Activated gamma-delta T cell treated with anti-CD3 and anti-CD28 coated beads, Interleukin-2, amount 50 U/mL, for 16 hours (primary cell): ENCODE measurements at places on chromosomes 3 and 15.

DNA sequence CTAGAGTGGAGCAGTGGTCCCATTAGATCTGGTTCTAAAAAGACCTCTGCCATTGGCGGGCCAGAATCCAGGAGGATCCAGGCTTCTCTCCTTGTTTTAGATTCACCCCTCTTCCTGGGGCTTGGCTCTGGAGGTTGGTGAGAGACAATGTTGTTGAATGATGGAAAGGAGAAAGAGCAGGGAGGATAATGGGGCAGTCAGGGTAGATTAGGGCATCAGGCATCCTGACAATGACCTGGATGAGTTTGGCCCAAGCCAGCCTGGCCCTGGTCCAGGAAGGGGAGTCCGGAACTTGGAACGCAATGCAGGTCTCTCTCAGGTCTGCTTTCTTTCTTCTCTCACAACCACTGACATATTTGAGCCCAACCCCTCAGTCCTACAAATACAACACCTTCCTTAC is 260.1 kb upstream of the RASGRP1 start:
- DNase-seq, result no peak

- no peak for DNase-seq
Measured at GRCh38 chr3:167976516-167977361, 119.0 kb downstream of the GOLIM4 start.

GRCh38 chr3:116905794-116906193 is 196.2 kb downstream of the TUSC7 start:
- DNase-seq, result no peak

GRCh38 chr3:111807826-111808225 is 51.2 kb upstream of the PHLDB2 start:
- DNase-seq, result no peak

GRCh38 chr15:85406916-85407315 is 26.5 kb downstream of the AKAP13 start:
- DNase-seq, result no peak

GRCh38 chr3:105118905-105119304 is 247.8 kb upstream of the ALCAM start:
- no peak for DNase-seq

DNA sequence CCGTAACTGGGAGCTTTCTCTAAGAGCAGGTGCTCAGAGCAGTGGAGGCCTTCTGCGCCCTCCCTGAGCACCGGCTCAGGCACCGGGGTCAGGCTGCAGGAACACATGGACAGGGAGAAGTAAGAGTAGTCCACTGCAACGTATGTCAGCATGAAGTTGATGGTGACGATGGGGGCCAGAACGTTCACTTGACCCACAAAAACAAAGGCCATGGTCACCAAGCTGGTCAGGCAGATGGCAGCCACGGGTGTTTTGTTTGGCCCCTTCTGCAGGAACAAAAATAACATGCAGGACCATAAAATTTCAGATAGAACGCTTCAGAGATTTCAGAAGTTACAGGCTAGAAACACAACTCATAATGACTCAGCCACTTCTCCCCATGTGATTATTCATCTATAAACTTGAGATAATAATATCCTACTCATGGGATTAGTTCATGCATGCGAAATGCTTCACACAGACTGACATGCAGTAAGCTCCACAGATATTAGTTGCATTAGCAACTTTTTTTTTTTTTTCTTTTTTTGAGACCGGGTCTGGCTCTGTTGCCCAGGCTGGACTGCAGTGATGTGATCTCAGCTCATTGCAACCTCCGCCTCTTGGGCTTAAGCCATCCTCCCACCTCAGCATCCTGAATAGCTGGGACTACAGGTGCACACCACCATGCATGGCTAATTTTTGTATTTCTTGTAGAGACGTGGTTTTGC is 52.2 kb upstream of the HEG1 start:
- no peak for DNase-seq

DNA sequence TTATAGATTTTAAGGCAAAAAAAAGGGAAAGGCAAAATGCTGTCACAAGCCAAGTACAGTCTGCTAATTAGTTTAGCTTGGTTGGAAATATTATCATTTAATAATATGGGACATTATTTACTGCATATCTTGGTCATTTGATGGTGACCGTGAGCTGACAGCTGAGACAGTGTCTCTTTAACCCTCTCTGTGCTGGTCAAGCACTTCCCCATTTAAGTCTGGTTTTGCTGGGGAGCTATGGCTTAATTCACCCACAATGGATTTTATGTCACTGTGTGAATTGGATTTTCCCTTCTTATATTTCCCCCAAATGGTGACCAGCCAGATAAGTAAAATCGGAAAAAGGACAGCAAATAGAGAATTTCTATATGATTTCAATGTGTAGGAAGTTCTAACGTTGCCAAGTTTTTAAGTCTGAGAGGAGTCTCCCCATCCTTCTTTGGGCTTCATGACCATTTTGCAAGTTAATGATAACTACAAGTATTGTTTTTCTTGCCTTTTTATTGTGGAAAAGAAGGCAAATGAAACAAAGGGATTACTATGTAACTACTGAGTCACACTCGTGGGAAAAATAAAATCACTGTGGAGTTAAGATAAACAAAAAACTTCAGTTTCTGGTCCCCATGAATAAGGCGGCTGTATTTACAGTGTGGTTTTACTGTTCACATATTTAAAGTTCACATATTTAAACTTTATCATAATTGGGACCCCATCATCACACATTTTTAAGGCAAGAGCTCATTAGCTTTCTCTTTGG is 373.5 kb downstream of the NR2F2 start:
- DNase-seq, result no peak

DNA sequence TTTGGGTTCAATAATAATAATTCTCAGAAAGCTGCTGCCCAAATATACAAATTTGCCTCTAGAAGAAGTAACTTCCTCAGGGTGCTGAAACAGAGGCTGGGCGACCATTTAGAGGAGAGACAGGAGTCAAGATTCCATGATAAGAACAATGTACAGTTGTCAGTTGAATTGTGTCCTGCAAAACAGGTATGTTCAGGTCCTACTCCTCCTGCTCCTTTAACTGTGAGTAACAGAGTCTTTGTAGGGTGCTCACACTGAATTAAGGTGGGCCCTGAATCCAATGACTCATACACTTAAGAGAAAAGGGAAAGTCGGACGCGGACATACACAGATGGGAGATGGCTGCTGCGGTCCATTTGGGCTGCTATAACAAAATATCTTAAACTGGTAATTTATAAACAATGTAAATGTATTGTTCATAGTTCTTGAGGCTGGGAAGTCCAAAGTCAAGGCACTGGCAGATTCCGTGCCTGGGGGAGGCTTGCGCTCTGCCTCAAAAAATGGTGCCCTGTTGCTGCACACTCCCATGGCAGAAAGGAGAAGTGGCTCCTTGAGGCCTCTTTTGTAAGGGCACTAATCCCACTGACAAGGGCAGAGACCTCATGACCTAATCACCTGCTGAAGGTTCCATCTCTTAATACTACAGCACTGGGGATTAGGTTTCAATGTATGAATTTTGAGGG is 55.1 kb downstream of the MB21D2 start:
- no peak for DNase-seq

- DNase-seq, result no peak
Measured at GRCh38 chr15:60326824-60327654, 70.7 kb downstream of the ANXA2 start.

DNA sequence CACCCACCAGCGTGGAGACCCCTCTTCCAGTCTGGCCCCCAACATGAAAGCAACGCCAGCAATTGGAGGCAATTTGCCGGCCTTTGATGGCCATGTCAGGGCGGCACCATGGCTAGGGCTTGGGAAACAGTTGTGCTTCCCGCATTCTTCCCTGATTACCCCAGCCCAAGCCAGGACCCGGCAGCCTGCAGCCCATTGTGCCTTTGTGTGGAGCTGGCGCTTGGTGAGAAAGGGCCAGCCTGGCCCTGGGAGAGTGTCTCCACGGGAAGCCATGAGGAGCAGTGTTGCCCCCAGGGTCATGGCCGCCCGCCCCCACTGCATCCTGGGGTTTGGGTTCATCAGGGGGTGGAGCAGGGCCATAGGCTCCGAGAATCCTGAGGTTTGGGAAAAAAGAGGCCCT is 66.0 kb downstream of the DNAJB8 start:
- DNase-seq, result no peak

DNA sequence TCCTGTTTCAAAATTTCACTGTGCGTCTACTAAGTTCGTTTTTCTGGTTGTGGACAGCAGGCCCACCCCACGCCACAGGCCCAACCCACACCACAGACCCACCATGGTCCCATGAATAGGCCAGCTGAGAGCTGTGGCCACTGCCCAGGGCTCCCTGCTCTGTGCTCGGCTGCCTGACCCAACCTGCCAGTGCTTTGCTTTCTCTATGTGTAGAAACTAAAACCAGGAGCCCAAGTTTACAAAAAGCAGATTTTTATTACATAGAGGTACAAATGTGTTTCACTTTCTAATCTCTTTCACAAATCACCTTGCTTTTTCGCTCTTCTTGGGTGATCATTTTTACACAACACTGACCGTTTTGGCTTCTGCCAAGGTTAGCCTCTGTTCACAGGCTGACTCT is 69.1 kb downstream of the HERC2 start:
- no peak for DNase-seq

GRCh38 chr15:32721596-32721995 is 3.8 kb downstream of the GREM1 start:
- DNase-seq, result no peak

- DNase-seq, result no peak
Measured at GRCh38 chr3:171846597-171846996, 3.4 kb downstream of the TMEM212 start.

DNA sequence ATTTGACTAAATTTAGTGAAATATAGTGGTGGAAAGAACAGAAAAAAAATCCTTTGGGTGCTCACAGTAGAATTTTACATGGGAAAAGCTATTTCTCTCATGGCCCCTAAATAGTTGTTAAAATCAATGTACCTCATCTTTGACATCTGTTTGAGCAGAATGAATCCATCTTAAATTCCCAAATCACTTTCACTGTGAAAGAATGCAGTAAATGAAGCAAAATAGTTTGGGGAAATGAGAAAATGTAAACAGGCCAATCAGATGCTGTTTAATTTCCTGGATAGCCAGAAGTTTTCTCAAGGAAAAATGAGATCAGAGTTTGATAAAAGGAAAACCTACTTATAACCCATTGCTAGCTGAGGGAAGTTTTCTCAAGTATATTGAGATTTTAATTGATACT is 406.9 kb downstream of the ROBO2 start:
- no peak for DNase-seq

- no peak for DNase-seq
Measured at GRCh38 chr15:51526955-51527354, 95.6 kb downstream of the DMXL2 start.

DNA sequence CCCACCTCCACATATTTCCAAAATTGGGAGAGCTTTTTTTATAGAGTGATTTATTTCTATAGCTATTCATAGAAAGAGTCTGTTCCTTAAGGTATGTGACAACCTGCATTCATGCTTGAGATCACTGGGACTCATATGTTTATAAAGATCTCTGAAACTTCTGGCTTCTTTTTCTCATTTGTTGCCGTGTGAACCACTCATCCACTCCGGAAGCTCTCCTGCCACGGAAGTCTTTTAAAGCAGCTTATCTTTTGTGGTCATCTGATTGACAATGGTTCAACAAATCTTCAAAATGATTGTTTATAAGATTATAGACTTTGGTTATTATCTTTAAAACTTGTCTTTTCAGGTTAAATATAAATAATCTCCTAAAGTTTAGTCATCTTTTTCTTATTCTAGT is 260.5 kb downstream of the C3orf38 start:
- DNase-seq, result no peak

DNA sequence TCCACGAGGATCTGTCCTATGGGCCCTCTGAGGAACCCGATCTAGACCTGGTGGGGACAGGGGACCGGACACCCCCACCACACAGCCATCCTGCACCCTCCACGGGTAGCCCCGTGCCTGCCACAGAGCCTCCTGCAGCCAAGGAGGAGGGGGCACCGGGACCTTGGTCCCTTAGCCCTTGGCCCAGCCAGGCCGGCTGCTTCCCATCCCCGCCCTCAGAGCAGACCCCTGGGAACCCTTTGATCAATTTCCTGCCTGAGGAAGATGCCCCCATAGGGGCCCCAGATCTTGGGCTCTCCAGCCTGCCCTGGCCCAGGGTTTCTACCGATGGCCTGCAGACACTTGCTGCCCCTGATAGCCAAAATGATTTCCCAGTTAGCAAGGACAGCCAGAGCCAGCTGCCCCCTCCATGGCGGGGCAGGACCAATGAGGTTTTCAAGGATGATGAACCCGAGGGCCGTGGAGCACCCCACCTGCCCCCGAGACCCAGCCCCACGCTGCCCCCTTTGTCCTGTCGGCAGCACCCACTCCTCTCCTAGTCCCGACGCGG is 91.5 kb downstream of the TBC1D2B start:
- no peak for DNase-seq

DNA sequence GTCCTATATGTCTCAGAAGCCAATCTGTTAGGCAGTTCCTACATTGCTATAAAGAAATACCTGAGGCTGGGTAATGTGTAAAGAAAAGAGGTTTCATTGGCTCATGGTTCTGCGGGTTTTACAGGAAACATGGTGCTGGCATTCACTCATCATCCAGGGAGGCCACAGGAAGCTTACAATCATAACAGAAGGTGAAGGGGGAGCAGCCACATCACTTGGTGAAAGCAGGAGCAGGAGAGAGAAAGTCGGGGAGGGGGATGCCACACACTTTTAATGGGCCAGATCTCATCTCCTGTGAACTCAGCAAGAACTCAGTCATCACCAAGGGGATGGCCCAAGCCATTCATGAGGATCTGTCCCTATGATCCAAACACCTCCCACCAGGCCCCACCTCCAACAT is 9.1 kb downstream of the SLC49A4 start:
- no peak for DNase-seq

DNA sequence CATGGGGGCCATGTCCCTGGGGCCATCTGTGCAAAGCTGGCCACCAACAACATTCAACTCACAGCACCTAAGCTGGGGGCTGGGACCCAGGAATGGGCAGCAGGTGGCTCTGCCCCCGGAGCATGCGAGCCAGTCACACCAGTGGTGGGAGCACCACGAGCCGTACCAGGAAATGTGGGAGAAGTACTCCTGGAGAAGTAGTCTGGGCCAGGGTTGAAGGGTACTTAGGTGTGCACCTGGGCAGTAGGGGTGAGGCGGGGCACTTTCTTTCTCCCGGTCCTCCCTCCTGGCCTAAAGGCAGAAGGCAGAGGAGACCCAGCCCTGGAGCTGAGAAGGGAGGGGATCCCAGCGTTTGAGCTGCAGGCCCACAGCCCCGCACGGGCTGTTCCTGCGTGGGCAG is 94.2 kb downstream of the PLXNA1 start:
- no peak for DNase-seq

DNA sequence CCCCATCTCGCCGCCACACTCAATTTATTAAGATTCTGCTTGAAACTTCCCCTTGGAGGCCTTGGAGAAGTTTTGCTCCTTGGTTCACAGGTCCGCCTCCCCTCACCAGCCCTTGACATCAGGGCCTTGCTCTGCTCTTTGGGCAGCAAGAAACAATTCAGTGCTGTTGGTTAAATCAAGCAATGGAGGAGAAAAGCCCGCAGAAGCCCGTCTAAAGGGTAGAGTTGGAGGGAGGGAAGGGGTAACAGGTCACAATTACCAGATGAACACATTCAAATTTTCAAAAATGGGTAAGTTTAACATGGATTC is 429 bp downstream of the PARP9 start:
- no peak for DNase-seq

DNA sequence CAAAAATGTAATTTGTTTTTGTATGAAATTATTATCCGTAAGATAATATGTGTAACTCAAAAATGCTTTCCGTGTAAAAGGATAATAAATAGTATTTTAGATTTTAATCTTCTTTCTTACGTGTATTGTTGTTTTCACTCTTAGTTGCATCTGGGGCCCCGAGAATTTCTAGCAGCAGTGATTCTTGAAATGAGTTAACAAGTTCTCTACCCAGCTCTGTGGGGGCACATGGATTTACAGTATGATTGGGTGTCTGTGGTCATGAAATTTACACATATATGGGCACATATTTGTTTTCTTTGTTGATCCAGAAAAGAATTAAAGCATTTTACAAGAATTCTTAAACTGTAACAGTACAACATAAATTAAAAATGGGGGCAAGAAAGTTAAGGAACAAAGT is 145.9 kb upstream of the LRRFIP2 start:
- DNase-seq, result no peak
